ENCODE measurements at places on chromosomes 7 and 10.
A peak's percentile ranks its signal among the peaks of the same experiment; 100 is the strongest.

GRCh38 chr7:28180031-28180363 lies 598 bp downstream of the JAZF1 start:
- no peak for DNase-seq

DNA sequence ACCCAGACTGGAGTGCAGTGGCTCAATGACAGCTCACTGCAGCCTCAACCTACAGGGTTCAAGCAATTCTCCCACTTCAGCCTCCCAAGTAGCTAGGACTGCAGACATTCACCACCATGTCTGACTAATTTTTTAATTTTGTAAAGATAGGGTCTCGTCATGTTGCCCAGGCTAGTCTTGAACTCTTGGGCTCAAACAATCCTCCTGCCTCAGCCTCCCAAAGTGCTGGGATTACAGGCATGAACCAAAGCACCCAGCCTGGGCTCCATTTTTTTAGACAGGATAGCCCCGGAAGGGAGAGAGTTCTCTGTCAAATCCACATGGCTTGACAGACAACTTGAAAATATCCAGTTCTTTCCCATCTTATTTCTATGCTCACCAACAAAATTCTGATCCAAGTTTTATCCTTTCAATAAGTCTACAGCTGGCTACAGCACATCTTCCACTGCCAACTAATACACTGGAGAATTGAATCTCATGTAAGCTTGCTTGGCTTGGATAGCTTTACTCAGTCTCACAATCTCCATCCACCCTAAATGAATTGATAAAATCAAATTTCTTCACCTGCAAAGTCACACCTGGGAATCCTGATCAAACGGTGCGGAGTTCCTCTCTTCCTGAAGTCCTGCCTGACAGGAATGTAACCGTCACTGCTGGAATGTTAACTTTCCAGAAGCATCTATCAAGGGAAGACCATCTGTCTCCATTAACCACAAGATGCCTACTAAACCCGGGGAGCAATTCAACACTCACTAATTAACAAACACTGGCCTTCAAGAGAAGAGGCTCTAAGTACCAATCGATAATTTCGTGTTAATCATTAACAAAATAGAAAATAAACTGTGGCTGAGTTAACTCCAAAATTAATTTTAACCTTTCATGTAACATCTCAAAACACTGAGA lies 239.7 kb upstream of the MKLN1 start:
- DNase-seq: no peak

DNA sequence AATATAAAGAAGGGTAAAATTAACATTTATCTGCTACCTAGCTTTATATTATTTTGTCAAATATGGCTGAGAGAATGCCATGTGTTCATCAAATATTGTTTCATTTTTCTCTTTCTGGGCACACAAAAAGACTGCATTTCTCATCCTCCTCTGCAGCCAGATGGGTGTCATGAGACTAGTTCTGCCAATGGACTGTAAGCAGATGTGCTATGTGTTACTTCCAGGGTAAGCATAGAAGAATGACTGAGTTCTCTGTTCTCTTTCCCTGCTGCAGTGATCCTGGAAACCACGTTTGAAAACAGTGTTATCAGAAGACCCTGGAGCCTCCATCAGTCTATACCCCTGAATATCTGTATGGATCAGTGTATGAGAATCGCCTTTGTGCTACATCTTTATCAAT lies 24.1 kb upstream of the SLK start:
- DNase-seq: no peak

DNA sequence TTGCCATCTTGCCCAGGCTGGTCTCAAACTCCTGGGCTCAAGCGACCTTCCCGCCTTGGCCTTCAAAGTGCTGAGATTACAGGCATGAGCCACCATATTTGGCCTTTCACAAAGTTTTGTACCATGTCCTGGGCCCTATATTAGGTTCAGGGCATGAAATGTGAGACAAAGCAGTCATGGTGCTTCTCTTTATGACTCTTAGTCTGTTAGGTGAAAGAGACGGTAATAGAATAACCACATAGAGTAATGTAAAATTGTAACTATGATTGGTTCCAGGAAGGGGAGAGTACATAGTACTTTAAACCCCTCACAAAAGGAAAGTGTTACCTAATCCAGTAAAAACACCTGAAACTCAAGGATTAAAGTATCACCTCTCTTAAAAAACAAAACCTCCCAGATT lies 144.7 kb downstream of the SPAG6 start:
- no peak for DNase-seq

- no peak for DNase-seq
Observed at GRCh38 chr10:97798958-97799610, 27.3 kb upstream of the SFRP5 start.

GRCh38 chr10:99573790-99574189 lies 41.0 kb downstream of the NKX2-3 start:
- DNase-seq: no peak

DNA sequence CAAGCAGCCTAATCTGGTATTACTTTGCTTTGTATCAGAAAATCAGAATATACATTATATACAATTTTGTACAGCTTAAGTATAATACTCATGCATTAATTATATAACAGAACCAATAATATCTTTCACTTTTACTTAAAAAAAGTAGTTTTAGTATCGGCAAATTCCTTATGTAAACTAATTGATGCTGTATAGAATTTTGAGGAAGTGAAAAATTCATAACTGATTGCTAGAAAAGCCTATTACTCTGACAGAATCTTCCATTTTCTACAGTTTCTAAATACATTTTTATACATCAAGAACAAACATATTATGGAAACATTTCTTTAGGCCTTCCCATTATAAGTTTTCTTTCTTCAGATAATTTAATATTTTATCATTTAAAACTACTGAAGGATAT lies 124.0 kb upstream of the GPR22 start:
- no peak for DNase-seq

DNA sequence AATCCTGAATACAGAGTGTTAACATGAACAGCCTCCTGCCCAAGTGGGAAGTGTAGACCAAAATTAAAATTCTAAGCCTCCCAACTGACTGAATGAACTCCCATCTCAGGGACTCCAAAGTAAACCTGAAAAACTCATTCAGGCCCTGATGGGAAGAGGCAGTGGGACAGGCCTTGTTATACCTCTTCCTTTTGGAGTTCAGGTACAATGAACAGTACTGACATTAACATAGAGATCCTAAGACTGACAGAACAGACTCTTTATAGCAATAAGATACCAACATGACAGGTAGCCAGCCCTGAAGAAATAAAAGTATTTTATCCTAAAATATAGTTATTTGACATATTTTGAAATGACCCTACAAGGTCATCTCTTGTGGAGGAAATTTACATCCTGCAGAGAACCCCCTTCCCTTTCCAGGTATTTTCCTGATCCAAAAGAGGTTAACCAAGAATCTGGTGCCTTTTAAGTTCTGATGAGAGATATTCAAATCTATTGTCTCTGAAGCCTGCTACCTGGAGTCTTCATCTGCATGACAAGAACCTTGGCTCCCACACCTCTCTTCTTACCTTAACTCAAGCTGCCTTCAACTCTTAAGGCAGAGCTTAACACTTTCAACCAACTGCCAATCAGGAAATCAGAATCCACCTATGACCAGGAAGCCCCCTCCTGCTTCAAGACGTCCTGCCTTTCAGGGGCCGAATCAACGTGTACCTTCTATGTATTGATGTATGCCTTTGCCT lies 103.3 kb upstream of the PFKP start:
- DNase-seq: no peak

DNA sequence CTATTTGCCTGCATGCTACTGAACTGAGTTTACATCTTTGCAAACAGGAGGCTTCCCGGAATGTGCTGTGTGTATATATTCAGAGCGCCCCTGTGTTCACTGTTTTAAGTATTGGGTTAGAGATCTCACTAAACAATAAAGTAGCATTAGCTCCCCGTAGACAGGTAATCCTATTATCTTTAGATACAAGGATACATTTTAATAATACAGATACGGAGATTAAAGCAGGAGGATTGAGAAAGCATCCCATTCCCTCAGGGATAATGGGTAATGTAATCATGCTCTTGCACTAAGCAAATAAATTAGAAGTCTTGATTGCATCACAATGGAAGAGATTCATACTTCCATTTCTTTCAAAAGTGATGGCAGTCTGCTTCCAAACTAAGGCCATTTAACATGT lies 809.0 kb downstream of the NRG3 start:
- no peak for DNase-seq

GRCh38 chr7:47591655-47592572 lies 10.0 kb upstream of the TNS3 start:
- no peak for DNase-seq

- DNase-seq: no peak
Observed at GRCh38 chr7:80618096-80618495, 20.3 kb upstream of the CD36 start.

GRCh38 chr7:151187409-151188251 lies 580 bp upstream of the ASB10 start:
- no peak for DNase-seq

GRCh38 chr10:28082316-28082715 lies 83.4 kb upstream of the ODAD2 start:
- DNase-seq: no peak

DNA sequence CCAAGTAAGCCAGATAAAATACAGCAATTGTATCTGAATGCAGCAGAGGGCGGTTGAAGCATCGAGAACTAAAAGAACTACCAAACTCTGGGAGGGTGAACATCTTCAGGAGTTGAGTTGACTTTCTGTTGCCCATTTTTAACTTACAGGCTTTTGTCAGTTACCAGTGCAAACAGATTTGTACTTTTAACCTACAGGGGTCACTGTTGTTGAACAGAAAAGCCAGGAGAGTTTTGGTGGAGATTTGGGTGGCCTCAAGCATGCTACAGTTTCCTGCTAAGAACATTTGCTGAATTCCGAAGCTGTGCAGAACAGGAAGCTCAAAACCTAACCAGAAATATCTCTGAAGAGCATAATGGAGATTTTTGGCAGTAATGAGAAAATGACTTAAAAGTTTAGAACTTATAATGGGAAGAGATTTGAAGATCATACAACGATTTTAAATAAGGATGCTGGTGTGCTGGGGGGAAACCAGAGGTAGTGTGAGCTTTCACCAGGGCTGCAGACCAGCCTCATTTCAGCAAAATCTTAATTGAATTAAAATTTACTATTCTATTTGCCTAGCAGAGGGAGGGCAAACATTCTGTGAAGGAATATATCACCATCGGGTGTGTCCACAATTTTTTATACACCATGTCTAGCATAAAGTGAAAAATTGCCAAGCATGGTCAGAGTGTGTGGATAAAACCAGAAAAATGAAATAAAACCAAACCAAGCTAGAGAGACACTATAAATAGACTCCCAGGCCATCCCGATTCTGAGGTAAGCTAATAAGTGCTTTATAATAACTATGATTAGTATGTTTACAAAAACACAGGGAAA lies 208.6 kb upstream of the CCDC6 start:
- peak; percentile 7 for DNase-seq

- peak; percentile 78 for DNase-seq
Observed at GRCh38 chr7:80134536-80135308, at the start of gene GNAI1. GNAI1 (plus strand) TSS chr7:80134831; CDS start chr7:80135161, 330 bp downstream.

DNA sequence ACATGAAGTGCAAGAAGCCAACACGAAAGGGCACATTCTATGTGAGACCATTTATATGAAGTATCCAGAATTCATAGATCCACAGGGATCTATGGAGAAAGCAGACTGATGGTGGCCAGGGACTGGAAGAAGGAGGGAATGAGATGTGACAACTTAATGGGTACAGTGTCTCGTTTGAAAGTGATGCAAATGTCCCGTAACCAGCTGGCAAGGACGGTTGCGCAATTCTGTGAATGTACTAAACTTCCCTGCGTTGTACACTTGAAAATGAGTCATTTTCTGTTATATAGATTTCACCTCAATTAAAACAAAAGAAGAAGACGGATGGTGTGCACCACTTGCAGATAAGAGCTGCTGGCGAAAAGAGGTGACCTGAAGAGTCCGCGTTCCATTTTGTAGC lies 861.1 kb downstream of the TYW1 start:
- DNase-seq: no peak

DNA sequence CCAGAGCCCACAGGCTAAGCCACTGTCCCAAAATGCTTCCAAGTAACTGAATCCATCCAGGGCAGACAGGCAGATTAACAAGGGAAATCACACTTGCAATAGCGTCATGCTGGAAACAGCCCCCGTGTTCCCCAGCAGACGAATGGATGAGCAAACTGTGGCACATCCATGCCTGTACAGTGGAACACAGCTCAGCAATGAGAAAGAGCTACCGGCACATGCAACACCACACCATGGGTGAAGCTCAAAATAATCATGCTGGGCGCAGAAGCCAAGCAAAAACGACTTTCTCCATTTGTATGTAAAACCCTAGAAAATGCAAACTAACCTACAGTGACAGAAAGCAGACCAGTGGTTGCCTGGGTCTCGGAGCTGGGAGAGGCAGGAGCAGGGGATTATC lies 153.1 kb downstream of the SLIT1 start:
- no peak for DNase-seq

- DNase-seq: no peak
Observed at GRCh38 chr10:127303105-127303504, 106.7 kb upstream of the INSYN2A start.

DNA sequence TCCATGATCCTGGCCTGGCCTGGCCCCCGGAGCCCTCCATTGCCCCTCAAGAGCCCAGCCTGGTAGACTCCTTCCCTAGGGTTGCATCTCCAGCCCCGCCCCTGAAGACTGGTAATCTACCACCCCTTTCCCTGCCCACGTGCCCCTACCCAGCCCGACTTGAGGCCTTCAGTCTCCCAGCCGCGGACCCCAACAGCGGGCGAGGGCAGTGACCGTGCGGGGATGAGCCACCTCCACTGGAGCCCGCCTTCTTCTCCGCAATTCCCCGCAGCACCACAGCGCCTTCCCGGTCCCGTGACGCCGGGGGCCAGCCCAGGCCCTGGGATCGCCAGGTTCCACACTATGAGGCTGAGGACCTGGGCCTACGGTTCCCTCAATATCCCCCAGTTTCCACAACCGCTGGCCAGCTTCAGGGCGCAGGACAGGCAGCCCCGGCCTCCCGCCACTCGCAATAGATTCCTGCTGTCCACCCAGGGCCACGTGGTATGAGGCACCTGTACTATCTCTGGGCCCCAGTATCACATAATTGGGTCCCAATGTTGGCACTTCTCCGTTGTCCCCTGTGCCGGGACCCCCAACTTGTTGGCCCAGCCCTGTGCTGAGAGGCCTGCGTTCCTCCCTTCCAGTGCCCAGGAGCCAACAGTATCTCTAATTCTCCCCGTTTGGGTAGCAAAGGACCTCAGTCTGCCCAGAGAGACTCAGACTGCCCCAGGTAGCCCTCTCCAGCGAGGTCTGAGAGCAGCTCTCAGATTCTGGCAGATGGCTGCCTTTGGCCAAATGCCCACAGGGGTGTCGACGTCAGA lies 1.1 kb upstream of the GPRIN2 start:
- no peak for DNase-seq

- DNase-seq: peak; percentile 77
Observed at GRCh38 chr10:58512491-58513187, at the start of gene BICC1. BICC1 (plus strand) TSS chr10:58512872; CDS start chr10:58513144, 272 bp downstream.

- DNase-seq: no peak
Observed at GRCh38 chr7:84524714-84525694, 330.4 kb upstream of the SEMA3A start.

GRCh38 chr10:131202990-131203389 lies 108.5 kb downstream of the TCERG1L start:
- DNase-seq: no peak

Data from frontal cortex (tissue), 4 donors.